ENCODE measurements at places on chromosomes 2 and 18.

DNA sequence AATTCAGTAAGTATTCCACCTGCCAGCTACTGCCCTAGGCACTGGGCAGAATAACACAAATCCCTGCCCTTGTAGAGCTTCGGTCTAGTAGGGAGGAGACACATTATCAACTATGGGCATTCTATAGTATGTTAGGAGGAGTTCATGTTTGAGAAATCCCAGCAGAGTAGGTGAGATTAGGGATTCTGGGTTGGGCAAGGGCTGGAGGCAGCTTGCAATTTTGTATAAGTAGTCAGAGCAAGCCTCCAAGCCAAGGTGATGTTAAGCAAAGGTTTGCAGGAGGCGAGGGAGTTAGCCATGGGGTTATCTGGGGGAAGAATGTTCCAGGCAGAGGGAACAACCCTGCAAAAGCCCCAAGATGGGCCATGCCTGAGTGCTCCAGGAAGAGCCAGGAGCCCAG, 187.9 kb upstream of the HS6ST1 start:
- no peak for DNase-seq

- no peak for DNase-seq
These were observed 258.9 kb upstream of the CHAC2 start for GRCh38 chr2:53508667-53509066.

GRCh38 chr2:191249156-191249813, 4.1 kb downstream of the MYO1B start:
- DNase-seq, result no peak

- no peak for DNase-seq
These were observed 34.2 kb downstream of the B4GALT6 start for GRCh38 chr18:31649978-31650719.

- DNase-seq, result no peak
These were observed 11.6 kb downstream of the BMPR2 start for GRCh38 chr2:202387608-202388342.

All from NCI-H345 (cell line).